Skeletal muscle cell (primary cell): ENCODE measurements at places on chromosomes 7 and 10.

DNA sequence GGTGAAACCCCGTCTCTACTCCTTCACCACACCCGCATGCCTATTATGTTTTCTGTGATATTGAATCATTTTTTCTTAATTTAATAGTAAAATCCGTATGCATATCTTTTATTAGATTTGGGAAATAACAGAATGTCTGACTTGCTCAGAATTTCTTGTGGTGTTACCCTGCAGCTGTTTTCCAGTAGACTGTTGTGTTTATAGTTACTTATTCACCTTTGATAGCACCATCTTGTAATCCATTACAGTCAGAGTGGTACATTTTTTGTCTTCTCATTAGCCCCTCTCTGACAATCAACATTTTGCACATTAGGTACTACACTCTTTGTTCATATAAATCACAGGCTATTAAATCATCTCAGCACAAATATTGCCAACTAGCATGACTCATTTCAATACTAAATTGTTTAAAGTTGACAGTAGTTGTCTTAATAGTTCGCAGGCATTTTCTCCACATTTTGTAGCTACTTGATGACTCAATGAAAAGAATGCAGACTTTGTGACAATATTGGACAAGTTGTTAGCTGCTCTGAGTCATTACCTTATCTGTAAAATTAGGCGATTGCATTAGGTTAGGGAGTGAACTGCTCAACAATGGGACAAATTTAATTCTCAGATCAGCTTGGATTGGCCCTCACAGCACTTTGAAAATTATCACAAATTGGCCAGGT, 17.8 kb upstream of the SLC16A12 start:
- DNase-seq = peak; percentile 90

DNA sequence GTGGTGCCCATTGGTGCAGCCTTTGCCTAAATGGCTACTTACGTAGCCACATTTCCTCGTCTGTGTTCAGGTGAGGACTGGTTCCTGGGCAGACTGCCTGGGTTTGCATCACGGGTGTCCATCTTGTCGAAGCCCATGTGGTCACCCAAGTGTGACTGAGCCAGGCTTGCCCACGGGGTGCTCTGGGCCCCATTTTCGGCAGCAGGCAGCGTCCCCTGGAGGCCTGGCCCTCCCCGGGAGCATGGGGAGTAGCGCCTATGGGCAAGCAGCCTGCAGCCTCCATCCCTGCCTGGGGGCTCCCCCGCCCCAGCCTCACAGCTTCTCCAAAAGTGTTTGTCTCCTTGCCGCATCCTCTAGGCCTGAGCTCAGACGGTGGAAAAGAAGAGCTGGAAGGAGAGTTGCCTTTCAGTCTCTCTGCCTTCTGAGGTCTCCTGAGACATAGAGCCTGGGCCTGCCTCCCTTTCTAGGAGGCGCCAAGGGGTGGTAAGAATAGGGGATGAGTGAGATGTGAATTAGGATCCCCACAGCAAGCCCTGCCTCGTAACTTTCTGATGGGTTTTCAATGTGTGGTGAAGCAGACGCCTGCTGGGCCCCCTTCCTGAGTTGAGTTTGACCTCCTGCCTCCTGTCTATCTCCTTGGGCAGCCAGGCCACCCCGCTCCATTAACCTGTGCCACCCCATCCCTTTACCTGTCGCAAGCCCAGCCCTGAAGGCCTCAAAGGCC, 42.7 kb downstream of the HTRA1 start:
- DNase-seq = no peak

- no peak for DNase-seq
Observed at GRCh38 chr10:44849936-44850335, 61.2 kb upstream of the TMEM72 start.

GRCh38 chr10:76882245-76882644, 755.4 kb downstream of the KCNMA1 start:
- DNase-seq = no peak

GRCh38 chr7:15424468-15424867, 137.3 kb downstream of the AGMO start:
- DNase-seq = peak; percentile 9

- peak; percentile 54 for DNase-seq
Observed at GRCh38 chr10:108393089-108393488, 1228.6 kb upstream of the SORCS1 start.

GRCh38 chr7:42831718-42832522, 80.0 kb downstream of the C7orf25 start:
- no peak for DNase-seq

DNA sequence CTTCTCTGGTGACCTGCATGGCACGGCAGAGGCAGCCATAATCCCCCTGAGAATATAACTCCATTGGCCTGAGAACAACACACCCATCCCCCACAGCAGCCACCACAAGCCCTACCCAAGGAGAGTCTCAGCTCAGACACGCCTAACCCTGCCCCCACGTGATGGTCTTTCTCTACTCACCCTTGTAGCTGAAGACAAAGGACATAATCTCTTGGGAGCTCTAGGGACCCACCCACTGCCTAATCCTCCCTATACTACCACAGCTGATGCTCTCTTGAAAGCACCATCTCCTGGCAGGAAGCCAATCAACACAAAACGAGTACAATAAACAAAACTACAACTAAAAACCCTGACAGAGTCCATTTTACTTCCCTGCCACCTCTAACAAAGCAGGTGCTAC, 30.7 kb upstream of the HPSE2 start:
- DNase-seq = no peak

- DNase-seq = no peak
Observed at GRCh38 chr10:71963351-71964097, 671 bp upstream of the CHST3 start.

GRCh38 chr10:132289439-132289838, 18.3 kb downstream of the STK32C start:
- no peak for DNase-seq

GRCh38 chr7:158399762-158400161, 187.9 kb downstream of the PTPRN2 start:
- no peak for DNase-seq

DNA sequence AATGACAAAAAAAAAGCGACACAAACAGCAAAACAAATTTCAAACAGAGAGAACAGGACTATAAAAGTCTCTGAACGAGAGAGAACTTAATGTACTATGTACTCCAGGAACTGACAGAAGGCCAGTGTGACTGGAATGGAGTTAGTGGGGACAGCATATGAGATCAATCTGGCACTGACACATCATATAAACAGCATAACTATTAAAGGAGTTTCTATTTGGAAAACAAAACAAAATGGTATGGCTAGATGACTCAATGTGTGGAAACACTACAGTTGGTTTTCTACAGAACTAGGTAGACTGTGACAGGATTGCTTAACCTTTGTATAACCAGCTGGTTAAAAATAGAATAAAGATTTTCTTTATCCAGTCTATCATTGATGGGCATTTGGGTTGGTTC, 232.9 kb upstream of the KAT6B start:
- peak; percentile 88 for DNase-seq

GRCh38 chr7:16960337-16960965, 78.7 kb upstream of the AGR3 start:
- DNase-seq = no peak

GRCh38 chr10:112584276-112584675, 137.3 kb downstream of the VTI1A start:
- DNase-seq = no peak

- no peak for DNase-seq
Observed at GRCh38 chr10:1870491-1870890, 133.2 kb upstream of the ADARB2 start.

DNA sequence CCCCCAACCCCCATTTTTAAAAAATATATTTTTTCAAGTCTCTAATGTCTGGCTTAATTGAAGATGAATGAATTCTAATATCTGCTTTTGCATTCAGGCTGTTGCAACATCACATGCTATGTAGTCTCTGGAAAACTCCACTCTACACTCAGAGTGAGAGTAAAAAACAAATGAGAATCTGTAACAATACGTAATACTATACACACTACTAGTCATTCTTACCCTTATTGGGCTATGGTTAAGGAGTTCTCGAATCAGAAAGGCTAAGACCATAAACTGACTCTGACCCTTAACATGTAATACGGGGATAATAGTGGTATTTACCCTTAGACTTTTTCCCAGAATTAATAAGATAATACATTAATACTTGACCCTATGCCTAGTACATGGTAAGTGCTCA, 42.9 kb upstream of the TMEM168 start:
- no peak for DNase-seq

- DNase-seq = no peak
Observed at GRCh38 chr7:25537662-25538375, 309.5 kb upstream of the NPVF start.

DNA sequence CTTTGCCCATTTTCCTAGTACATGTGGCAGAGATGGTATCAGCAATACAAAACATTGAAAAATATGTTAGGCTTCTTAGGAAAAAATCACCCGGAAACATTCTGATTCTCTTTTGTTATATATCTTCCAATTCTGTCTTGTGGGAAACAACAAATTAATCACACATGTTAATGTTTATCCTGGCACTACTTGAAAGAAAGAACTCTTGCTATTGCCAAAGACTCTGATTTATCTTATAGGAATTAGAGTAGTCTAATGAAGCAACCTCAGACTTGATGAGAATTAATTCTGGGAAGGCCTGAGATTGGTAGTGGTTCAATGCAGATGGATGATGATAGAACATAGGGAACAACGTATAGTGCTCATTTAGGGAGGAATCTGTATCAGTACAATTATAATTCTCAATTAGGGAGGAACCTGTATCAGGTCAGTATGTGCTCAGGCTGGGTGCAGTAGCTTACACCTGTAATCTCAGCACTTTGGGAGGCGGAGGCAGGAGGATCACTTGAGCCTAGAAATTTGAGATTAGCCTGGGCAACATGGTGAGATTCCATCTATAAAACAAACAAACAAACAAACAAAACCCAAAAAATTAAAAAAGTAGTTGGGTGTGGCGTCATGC, 50.7 kb downstream of the TAS2R16 start:
- DNase-seq = no peak

DNA sequence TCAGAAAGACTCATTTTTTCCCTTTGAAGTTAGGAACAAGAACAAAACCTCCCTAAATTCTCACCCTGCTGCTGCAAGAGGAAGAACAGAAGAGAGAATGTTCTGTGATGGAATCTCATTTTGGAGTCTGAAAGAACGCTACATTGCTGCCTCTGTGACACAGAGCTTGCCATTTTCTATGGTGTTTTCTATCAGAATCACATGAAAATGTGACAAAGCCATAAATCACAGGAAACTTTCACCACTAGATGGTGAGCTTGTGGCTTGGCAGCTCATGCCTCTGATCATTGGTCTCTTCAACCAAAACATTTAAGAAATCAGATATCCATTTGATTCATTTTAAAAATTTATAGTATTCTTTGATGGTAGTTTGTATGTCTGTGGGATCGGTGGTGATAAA, 82.9 kb downstream of the CADPS2 start:
- no peak for DNase-seq

DNA sequence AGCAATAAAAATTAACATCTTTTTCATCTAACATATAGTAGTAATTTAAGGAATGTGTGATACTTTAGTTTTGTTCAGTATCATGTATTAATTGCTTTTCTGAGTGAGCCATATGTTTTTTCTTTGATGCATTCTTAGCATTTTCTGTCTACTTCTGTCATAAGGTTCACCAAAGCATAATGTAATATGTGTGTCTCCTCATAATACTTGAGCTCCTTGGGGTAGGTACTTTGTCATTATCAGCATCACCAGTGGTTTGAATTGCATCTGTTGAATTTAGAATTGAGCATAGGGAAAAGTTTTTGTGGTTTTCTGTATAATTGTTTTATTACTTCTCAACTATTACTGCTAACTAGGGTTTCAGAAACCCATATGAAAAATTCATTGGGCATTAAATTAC, 26.5 kb downstream of the VPS50 start:
- DNase-seq = no peak

DNA sequence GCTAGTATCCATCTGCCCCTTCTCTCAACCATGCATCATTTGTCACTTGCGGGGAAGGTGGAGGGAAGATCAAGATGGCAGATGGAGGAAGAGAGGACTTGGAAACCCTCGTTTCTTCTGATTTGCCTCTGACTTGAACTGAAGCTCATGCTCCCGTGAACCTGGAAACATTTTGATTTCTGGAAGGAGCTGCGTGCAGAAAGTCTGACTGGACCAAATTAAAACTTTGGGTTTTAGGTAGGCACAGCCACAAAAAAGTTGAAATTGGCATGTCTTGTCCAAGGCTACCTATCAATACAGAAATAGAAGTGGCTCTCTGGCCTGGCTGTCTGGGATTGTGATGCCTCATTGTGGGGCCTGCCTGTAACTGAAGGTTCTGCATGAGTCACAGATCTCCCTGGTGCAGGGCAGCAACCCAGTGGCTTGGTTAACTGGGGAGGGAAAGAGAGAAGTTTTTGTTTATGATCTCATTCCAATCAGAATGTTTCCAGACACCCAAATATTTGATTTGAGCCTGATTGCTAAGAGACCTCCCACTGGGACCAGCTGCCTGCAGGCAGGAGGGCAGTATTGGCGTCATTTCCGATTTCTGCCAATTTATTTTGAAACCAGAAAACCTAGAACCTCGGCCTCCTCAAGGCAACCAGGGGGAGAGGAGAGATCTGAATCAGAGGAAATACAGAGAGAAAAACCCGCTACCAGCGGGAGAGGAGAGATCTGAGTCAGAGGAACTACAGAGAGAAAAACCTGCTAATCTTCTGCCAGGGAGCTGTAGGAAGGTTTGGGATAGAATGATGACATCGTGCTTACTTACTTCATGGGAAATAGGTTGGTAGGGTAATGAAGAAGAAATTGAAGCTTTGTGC, 363.6 kb downstream of the ANKRD30A start:
- no peak for DNase-seq

DNA sequence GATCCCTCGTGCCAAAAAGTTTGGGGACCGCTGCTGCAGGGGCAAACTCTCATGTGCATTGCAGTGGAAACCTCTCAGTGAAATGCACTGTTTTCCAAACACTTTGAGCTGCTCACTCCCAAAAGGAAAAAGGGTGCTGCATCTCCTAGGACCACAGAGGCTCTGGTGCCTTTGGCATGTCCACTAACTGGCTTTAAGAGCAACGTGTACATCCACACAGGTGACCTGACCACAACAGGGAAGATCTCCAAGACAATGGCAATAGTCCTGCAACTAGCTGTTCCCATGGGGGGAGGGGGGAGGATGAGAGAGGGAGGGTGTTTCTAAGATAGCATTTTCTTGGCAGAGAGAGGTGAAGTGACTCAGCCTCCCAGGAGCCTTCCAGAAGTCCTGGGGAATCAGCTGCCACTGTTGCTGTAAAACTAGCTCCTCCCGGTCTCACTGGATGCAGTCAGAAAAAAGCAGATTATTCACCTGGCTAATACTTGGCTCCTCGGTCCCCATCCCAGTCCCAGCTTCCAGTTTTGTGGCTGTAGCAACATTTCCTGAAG, 181.7 kb downstream of the HECW1 start:
- peak; percentile 60 for DNase-seq

- no peak for DNase-seq
Observed at GRCh38 chr7:33862946-33863814, 42.2 kb upstream of the BMPER start.

DNA sequence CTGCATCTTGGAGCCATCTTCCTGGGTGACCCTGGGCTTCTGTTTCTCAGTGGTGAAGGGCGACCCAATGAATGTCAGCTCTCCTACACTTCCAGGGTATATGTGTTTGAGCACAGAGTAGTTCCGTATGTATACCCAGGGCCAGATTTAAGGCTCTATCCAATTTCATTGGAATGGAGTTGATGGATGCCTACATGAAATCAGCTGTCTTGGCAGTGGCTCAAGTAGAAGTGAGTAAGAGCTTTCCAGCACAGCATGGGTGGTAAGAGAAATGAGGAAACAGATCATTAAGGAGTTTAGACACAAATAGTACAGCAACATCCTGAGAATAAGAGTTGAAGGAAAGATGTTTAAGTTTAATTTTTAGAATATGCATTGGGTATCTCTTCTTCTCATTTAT, 433.0 kb downstream of the PAXIP1 start:
- no peak for DNase-seq
